ENCODE measurements at places on chromosomes 5 and 9.

- peak; percentile 51 for DNase-seq
These were observed 1.5 kb upstream of the GPRIN1 start for GRCh38 chr5:176611435-176611834.

DNA sequence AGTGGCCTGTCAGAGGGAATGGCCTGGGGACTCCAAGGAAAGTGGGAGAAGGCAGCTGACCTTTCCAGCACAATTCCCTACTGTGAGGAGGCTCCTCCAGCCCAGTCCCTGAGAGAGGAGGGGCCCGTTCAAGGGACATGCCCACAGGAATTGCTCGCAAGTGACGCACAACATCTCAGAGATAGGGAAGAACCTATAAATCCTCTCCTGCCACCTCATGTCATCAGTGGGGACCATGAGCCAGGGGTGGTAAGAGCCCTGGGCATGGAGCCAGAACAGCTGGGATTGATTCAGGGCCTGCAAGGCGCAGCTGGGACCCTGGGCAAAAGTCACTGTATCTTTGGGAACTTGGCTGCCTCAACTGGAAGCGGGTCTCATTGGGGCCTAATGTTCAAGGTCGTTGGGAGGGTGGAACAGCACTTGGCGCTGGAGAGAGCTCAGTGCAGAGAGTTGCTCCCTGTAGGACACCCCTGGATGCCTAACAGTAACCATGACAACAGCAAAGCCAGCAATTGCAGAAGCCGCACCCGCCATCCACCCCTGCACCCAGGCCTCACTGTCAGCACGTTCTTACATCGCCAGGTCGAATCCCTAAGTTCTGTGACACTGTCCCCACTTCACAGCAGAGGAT, 41.3 kb upstream of the ORM1 start:
- no peak for DNase-seq

DNA sequence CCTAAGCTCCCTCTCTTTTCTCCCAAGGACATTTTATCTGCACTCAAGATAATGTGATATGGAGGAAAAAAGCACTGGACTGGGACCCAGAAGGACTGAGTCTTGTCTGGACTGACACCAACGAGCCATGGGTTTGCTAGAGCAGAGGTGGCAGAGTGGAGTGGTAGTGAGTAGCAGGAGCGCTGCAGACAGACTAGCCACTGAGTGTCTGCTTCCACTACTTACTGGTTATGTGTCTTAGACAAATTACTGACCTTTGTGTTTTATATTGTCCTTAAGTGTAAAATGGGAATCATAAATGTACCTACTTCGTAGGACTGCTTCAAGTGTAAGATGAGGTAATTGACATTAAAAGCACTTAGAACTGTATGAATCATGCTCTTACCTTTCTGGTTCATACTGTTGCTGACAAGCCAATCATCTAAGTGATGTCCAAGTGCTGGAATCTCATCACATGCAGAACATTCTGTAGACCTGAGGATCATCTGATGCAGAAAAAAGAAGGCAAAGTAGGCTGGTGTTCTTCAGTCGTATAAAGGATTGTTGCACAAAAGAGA, 12.5 kb upstream of the PRLR start:
- no peak for DNase-seq

GRCh38 chr5:141560151-141560550, 58.6 kb downstream of the DIAPH1 start:
- DNase-seq: no peak

DNA sequence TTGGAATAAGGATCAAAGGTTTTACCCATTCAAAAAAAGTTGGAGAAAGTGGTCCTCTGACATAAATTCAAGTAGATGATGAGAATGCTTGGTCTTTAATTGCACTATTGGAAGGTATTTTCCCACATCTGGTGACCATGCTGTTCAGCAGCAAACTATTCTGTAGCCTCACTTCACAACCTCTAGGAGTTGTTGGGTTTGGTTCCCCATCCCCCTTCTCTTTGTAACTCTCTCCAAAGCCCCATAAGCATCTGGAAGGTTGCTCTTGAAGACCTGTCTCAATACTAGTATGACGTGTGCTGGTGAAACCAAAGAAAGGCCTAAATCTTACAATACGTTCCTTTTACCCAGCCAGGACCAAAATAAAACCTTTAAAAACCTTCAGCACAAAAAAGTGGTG, 8.5 kb downstream of the RGMB start:
- no peak for DNase-seq

DNA sequence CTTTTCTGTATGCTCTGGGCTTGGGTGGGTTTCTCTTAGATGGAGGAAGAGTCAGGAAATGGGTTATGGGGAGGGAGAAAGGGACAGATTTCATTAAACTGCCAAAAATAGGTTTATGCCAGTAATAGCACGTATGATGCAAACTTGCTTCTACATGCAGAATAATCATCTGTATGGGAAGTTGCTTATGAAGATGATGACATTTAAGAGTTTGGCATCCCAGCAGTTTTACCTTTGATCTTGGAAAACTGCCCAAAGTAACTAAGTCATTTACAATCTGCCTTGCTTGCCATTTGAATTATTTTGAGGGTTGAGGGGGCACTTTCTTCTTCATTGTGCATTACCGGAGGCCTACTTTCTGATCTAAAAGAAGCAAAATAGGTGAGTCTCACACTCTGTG, 282.9 kb upstream of the ANKRD55 start:
- DNase-seq: no peak

GRCh38 chr9:35516479-35516878, 26.6 kb downstream of the RUSC2 start:
- no peak for DNase-seq

GRCh38 chr9:121771851-121772599, 120.6 kb downstream of the DAB2IP start:
- DNase-seq: no peak

- DNase-seq: no peak
These were observed 57.8 kb upstream of the LIFR start for GRCh38 chr5:38613992-38614836.

DNA sequence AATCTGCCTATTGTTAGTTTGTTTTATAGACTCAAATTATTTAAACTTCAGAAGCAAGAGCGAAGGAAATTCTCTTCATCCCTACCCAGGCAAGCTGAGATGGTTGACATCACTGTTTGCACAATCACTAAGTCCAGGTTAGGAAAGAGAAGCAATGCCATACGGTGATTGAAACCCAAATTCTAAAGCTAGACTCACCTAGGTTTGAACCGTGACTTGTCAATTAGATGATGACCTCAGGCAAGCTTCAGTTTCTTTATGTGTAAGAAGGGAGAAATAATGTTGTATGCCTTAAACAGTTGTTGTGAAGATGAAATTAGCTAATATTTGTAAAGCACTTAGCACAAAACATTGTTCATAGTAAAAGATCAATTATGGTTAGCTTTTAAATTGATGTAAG, 96.5 kb upstream of the ANKRD55 start:
- no peak for DNase-seq

DNA sequence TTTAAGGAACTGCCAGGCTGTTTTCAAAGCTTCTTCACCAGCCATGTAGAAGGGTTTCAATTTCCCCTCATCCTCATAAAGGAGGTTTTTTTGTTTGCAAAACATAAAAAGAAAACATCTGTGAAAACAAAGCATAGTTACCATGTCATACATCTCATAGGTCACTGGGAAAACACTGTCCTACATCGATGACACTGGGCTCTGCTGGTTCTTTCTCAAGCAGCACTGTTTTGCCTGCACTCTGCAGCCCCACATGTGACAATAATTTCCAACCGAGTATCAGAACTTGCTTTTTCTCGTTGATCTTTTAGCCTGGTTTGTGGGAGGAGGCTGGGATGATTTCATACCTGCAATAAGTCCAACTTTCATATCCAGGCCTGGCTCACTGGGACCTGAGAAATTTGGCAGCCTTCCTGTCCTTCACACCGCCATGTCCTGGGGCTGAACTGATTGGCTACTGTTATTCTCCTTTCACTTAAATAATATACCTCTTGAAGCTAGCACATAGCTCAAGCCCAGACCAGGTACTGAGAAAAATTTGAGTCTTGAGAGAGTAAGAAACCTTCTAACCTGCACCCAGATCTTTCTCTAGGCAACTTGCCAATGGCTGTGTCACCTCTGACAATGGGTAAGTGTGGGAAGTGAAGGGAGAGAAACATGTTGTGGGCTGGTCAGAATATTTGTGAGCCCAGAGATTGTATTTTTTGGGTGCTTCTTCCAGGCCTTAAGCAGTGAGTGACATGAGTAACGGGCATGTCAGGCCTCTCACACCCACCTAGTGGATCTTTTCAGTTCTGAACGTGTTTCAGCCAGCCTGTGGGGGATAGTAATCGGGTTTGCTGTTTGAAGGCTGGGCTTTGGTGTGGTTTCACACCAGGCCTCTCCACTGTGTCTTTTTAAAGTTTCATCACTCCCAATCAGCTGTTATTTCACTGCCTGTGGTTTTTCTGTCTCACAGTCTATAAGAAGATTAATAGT, 502.8 kb downstream of the NTRK2 start:
- no peak for DNase-seq

DNA sequence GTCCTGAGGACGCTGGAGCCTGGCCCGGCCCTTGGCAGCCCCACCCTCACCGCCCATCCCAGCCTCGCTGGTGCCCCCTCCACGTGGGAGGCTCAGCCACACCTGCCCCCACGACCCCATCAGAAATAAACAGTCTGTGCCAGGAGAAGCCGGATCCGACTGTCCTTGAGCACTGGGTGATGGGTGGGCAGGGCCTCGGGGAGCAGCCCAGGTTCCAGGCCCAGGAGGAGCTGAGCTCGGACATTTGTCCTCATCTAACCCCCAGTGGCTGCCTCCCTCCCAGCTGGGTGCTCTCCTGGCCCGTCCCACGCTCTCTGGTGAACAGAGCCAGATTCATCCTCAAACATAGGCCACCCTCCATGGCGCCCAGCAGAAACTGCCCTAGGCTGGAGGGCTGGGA, 4.6 kb upstream of the PTGDS start:
- no peak for DNase-seq

- DNase-seq: peak; percentile 32
These were observed 10.8 kb upstream of the IFNA2 start for GRCh38 chr9:21395778-21396717.

GRCh38 chr5:142826741-142827492, 56.7 kb downstream of the ARHGAP26 start:
- no peak for DNase-seq

DNA sequence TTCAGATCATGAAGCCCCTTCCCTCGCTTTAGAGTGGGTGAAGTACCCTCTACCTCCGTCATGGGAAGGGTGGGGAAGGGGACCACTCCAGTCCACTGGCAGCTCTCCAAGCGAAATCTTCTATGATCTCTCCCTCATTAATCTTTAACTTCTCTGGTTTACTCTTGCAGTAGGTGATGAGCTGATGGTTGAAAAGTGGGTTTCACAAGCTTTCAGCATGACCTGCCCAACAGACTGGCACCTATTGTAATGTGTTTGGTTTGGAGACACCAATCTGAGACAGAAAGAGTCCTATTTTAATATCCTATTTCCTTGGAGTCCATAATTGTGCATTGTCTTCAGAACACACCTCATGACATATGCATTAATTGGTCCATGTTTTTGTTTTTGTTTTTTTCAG, 70.8 kb upstream of the TGFBR1 start:
- DNase-seq: no peak

DNA sequence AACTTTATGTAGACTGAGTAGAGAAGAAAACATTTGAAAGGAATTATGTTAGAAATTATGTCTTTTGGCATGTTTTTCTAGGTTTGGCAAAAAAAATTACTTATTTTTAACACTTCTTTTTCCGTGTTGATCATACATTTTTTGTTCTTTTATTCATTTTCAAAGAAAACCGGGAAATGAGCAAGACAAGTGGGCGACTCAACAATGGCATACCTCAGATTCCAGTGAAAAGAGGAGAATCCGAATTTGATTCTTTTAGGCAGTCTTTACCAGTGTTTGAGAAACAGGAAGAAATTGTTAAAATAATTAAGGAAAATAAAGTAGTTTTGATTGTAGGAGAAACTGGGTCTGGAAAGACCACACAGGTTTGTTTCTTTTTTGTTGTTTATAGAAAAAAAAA, 12.9 kb downstream of the YTHDC2 start:
- no peak for DNase-seq

DNA sequence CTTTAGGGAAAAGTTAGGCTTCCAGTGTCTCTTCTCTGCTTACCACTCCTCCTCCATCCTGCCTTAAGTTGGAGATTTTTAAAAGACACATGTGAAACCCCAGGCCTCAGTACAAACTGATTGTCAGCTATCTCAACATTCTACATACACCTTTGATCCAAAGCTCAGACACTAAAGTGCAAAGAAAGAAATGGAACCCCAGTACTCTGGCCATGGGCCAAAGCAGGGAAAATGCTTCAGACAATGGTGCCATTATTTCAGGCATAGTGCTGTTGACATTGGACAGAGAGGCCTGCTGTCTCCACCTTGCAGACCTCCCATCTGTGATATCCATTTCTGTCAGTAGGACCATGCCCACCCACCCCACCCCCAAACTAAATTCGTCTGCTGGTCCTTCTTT, 49.1 kb downstream of the G3BP1 start:
- DNase-seq: no peak

DNA sequence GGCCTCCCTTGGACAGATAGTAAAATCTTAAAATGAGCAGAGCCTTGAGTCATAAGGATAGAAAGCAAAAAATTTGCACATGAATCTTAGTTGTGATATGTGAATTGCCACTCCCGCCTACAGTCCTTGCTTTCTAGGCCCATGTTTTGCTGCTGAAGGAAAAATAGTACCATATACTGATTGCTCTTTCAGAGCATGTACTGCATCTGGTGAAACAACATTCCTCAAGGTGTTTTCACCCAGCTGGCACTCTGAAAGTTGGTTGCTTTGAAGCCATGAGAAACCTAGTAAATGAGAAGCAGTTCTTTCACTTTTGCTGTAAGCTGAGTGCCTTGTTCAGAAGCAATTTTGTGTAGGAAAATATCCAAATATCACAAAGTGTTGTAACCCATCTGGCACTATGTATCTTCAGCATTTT, 10.3 kb downstream of the CDC37L1 start:
- DNase-seq: no peak

DNA sequence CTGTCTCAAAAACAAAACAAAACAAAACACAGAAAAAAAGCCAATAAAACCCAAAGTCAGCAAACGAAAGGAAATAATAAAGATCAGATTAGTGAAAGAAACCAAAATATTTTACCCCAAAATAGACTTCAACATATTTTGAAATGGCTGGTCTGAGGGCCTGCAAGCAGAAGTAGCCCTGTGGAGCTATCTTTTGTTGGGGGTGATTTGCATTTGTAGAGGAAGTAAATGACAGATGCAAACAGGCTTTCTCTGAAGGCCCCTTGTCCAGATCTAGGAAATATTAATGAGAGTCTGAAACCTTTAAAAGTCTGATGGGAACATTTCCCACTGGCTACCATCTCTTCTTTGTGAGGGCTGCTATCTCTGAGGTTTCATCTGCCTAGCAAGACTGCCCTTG, 74.0 kb downstream of the GCNT4 start:
- no peak for DNase-seq

DNA sequence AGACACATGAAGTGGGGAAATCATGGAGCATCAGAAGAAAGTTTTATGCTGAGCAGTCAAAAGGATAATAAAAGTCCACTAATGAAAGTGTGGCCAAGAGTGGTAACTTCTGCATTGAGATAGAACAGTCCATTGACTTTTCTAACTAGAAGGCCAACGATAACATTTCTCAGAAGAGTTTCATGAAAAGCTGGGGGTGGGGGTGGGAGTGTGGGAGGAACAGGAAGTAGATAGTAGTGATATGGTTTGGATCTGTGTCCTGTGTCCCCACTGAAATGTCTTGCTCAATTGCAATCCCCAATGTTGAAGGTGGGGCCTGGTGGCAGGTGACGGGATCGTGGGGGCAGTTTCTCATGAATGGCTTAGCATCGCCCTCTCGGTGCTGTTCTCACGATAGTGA, 36.2 kb upstream of the SNAPC3 start:
- DNase-seq: no peak

GRCh38 chr5:761059-761771, 23.3 kb downstream of the ZDHHC11B start:
- no peak for DNase-seq

All from OCI-LY7 (cell line).